ENCODE measurements at places on chromosomes 3 and 15.

DNA sequence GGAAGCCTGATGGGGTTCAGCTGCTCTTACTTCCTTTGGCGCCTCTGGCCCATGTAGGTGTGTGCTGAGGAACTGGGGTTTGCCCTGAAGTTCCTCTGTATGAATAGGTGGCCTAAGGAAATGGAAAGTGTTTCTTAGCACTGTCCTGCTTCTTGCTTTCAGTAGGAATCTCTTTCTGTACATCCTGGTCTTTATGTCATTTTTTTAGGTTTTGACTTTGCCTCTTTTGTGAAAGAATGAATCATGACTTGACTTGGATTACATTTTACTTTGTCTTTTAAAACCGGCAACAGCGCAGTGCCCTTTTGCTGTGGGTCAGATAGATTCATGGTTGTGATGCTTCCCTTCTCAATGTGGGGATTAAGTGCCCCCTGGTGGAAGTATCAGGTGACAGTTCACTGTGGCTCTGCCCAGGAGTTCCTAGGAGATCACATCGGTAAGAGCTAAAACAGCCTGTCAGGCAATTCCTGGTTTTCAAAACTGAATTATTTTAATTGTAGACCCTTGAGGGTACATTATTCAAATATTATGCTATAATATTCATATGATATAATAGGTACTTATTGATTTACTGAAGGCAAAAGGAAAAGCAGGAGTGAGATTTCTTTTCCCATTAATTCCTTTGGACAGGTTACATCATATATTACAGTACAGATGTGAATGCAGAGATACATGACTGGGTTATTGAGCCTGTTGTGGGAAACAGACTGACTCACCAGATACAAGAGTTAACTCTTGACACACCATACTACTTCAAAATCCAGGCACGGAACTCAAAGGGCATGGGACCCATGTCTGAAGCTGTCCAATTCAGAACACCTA lies 95.4 kb downstream of the HCN4 start:
- peak; percentile 50 for DNase-seq

GRCh38 chr15:29135702-29136646 lies 133.6 kb downstream of the NSMCE3 start:
- DNase-seq = no peak

GRCh38 chr3:72335458-72336095 lies 512.7 kb downstream of the SHQ1 start:
- DNase-seq = no peak

GRCh38 chr3:174846055-174846454 lies 13.1 kb upstream of the NAALADL2 start:
- no peak for DNase-seq

DNA sequence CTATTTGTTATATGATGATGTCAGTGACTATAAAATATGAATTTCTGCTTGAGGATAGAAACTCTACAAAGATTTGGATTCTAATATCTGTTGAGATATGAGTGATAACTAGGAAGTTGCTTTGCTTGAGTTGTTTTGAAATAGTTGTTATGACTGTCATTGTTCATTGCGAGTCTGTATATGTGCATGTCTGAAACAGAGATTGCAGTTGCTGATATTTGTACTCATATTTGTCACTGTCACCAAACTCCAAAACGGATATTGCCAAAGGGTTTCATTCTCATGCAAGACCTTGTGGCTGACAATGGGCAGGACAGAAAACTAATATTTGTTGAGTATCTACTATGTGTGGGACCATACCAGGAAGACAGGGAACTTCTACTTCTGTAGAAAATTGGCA lies 240.2 kb downstream of the CD47 start:
- DNase-seq = no peak

DNA sequence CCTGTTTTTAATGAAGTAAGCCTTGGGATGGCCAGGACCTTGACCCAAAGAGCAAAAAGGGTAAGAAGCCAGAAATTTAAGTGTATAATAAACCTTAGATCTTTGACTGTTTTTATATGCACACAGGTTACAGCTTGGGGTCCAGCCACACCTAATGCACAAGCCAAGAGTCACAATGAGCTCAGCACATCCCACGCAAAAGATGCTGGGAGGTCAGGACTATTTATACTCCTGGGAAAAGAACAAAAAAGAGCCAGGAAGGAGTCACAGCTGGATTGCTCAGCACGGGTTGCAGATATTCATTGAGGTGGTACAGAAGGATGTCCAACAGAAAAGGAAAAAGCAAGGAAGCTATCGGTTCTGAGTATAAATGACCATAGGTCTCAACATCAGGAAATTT lies 536.3 kb downstream of the NTRK3 start:
- no peak for DNase-seq

DNA sequence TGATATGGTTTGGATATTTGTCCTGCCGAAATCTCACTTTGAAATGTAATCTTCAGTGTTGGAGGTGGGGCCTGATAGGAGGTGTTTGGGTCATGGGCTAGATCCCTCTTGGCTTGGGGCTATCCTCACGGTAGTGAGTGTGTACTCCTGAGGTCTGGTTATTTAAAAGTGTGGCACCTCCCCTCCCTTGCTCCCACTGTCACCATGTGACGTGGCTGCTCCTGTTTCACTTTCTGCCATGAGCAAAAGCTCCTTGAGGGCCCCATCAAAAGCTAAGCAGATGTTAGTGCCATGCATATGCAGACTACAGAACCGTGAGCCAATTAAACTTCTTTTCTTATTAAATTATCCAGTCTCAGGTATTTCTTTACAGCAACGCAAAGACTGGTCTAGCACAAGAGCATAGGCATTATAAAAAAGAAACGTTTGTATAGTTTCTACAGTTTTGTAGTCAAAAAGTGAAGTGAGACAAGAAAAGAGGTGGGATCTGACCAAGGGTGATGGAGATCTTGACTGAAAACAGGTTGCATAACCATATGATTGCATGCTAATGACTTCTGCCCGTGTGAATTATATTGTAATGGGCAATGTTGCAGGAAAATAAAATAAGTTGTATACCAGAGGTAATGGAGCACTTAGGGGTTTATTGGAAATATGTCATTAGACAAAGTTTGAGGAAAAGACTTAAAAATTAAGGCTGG lies 28.5 kb upstream of the CLASP2 start:
- DNase-seq = no peak

- DNase-seq = no peak
Measured at GRCh38 chr3:49955636-49956035, 15.7 kb downstream of the RBM6 start.

GRCh38 chr15:38471974-38472373 lies 18.0 kb downstream of the FAM98B start:
- no peak for DNase-seq

GRCh38 chr3:136070334-136070733 lies 104.8 kb downstream of the PPP2R3A start:
- DNase-seq = peak; percentile 3

DNA sequence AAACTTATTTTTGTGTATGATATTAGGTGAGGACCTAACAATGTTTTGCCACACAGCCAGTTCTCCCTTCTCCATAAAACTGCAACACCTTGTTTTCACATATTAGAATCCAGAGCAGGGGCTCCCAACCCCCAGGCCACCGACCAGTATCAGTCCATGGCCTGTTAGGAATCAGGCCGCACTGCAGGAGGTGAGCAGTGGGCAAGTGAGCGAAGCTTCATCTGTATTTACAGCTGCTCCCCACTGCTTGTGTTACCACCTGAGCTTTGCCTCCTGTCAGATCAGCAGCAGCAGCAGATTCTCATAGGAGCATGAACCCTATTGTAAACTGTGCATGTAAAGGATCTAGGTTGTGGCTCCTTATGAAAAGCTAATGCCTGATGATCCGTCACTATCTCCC lies 185.9 kb upstream of the NSMCE3 start:
- no peak for DNase-seq

DNA sequence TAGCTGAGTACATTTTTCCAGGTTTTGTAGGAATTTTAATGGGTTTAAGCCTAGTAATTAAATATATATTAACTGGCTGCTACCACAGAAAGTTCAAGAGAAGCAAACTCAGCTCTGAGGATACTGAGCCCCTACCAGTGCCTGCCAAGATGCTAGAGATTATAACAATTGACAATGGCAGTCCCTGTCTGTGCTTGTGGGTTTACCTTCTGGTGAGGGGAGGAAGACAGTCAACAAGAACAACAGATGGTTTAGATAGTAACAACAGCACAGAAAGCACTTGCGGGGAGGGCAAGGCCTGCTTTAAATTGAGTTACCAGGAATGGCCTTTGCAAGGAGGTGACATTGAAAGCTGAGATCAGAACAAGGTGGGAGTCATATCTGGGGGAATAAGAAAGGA lies 56.6 kb upstream of the ARHGEF3 start:
- DNase-seq = peak; percentile 86

DNA sequence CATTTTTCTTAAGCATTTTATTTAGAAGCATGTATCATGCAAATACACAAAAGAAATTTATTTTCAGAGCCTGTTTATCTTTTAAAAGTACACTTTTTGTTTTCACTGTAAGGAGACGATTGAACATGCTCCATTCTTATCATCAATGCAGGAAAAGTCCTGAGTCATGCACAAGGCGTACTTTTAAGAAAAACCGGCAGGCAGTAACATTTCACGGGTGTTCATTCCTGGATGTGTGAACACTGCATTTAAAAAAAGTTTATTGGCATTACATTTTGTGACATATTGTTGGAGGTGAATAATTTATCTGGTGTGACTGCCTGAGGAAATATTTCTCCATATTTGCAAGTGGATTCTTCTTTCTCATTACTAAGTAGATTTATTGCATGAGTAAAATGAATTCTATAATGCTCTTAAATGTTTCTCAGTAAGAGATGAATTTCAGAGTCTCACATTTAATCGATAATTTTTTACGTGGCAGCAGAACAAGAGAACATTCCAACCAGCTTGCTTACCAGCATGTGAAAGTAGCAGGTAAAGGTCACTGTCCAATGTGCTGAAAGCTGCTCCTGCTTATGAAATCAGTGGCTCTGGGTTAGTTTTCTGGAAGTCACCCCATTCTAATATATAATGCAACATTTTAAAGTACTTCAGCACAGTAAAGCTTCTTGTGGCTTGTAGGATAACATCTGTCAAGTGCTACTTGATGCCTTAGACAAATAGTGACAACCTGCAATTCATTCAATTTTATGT lies 87.0 kb downstream of the SV2B start:
- peak; percentile 72 for DNase-seq

GRCh38 chr3:106172780-106173179 lies 304.0 kb upstream of the CBLB start:
- no peak for DNase-seq

DNA sequence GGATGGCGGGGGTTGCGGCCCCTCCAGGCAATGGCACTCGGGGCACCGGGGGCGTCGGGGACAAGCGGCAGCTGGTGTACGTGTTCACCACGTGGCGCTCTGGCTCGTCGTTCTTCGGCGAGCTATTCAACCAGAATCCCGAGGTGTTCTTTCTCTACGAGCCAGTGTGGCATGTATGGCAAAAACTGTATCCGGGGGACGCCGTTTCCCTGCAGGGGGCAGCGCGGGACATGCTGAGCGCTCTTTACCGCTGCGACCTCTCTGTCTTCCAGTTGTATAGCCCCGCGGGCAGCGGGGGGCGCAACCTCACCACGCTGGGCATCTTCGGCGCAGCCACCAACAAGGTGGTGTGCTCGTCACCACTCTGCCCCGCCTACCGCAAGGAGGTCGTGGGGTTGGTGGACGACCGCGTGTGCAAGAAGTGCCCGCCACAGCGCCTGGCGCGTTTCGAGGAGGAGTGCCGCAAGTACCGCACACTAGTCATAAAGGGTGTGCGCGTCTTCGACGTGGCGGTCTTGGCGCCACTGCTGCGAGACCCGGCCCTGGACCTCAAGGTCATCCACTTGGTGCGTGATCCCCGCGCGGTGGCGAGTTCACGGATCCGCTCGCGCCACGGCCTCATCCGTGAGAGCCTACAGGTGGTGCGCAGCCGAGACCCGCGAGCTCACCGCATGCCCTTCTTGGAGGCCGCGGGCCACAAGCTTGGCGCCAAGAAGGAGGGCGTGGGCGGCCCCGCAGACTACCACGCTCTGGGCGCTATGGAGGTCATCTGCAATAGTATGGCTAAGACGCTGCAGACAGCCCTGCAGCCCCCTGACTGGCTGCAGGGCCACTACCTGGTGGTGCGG lies 1.9 kb downstream of the CHST2 start:
- peak; percentile 21 for DNase-seq

- no peak for DNase-seq
Measured at GRCh38 chr3:172539273-172539672, 16.0 kb upstream of the TNFSF10 start.

GRCh38 chr3:58006661-58007060 lies 1.6 kb upstream of the FLNB start:
- peak; percentile 6 for DNase-seq

DNA sequence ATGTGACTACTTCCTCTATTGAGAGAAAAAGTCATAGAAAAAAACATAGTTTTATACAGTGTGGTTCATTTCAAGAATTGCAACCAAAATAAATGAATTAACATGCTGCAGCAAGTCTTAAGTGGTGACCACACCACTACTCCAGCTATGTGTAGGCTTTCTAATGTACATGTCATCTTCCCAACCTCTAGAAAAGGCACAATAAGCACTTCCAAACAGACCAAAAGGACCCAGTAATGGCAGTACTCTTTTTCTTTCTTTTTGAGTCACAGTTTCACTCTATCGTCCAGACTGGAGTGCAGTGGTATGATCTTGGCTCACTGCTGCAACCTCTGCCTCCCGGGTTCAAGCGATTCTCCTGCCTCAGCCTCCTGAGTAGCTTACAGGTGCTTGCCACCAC lies 219.3 kb upstream of the KBTBD8 start:
- no peak for DNase-seq

DNA sequence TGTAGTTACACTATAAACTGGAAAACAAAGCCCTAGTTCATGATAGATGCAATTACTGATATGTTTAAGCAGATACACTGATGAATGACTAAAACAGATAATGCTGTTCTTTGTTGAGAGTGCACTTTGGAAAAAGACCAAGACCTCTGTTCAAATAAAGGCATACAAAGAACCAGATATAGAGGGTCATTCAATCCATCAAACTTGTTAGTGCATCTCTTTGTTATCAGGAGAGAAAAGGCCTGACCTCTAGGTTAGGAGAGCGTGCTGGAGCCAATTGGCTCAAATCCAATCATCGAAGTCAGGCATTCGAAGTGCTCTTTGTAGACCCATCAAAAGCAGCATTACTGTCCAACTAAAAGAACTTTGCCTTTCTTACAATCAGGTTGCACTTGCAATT lies 124.2 kb downstream of the TFG start:
- DNase-seq = no peak

DNA sequence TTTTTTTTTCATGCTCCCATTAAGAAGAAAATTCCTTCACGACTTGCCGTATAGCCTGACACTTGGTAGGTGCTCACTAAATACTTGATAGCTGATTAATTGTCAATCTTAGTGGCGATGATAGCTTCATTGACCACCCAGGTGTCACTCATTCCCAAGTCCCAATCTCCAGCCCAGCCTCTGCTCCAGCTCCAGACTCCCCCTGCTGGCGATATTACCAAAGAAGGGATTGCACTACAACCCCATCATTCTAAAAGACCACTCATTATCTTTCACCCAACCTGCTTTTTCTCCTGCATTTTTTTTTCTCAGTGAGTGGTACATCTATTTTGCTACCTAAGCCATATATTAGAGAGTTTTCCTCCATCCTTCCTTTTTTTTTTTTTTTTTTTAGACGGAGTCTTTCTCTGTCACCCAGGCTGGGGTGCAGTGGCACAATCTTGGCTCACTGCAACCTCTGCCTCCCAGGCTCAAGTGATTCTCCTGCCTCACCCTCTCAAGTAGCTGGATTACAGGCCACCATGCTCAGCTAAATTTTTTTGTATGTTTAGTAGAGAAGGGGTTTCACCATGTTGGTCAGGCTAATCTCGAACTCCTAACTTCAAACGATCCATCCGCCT lies 19.5 kb upstream of the COMMD2 start:
- DNase-seq = peak; percentile 36

GRCh38 chr15:31270767-31271166 lies 55.9 kb upstream of the KLF13 start:
- no peak for DNase-seq

GRCh38 chr3:49725906-49726681 lies 2.3 kb upstream of the GMPPB start:
- DNase-seq = no peak

Measured in NCI-H2171 treated with DMSO at 0.1 percent for 48 hours (cell line).